ENCODE measurements at places on chromosomes 12 and 14. TPM values are rescaled to one million over a fixed set of nuclear protein-coding genes. Genes with fewer than 3 reads are reported as not detected.

DNA sequence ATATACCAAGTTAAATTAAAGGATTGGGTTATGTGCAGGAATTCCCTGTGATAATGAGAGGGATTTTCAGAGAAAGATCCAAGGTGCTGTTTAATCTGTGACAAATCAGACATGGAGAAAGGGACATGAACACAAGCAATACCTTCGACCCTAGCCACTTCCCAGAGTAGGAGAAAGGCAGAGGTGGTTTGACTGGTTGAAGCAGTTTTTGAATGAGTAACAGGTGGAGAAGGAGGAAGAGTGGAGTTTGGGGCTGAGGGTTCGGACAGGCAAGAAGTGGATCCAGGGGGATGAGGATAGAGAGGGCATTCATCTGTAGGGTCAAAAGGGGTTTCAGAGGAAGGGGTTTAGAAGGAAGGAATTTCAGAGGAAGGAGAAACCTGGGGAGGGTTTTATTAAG lies 27.4 kb upstream of the A2M start:
- H3K27me3 ChIP-seq, result no peaks in the 10 kb centered on the region
- H3K4me1 ChIP-seq, result no peaks in the 10 kb centered on the region
- H3K27ac ChIP-seq, result no peak overlapping the region
- no peaks in the 10 kb centered on the region for H3K36me3 ChIP-seq
- no peak for DNase-seq
- no peak overlapping the region for H3K4me3 ChIP-seq

DNA sequence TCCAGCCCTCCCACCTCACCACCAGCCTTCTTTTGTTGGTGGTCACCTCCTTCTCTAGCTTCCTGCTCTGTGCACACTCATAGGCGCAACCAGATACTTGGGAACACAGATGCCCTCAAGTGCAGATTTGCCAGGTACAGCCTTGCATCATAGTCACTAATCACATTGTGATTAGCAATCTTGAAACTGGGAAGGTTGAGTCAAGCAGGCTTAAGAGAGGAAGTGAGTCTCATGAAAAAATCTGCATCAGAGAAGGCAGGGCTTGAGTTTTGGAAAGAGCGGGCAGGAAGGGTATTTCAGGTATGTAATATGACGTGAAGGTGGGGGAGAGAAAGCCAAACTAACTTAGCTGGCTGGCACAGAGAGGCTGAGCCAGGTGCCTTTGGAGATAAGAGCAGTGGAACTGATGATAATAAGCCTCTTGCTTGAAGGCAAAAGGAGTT lies 2.7 kb upstream of the RABGGTA start:
- no peak overlapping the region for H3K27ac ChIP-seq
- no peaks in the 10 kb centered on the region for H3K4me1 ChIP-seq
- DNase-seq, result no peak

Gene KRT78
- polyA plus RNA-seq, result not detected

Gene ESPL1
- polyA plus RNA-seq, result 2.9 TPM

- no peaks in the 10 kb centered on the region for H3K36me3 ChIP-seq
- H3K4me1 ChIP-seq, result peaks cover 2% of the 10 kb centered on the region
- no peak overlapping the region for H3K4me3 ChIP-seq
- DNase-seq, result no peak
Observed at GRCh38 chr14:32027255-32027939, 49.7 kb upstream of the ARHGAP5 start.
